ENCODE measurements at places on chromosomes 2 and 18.

- no peak for DNase-seq
These were observed 50.1 kb downstream of the GALR1 start for GRCh38 chr18:77299706-77300105.

DNA sequence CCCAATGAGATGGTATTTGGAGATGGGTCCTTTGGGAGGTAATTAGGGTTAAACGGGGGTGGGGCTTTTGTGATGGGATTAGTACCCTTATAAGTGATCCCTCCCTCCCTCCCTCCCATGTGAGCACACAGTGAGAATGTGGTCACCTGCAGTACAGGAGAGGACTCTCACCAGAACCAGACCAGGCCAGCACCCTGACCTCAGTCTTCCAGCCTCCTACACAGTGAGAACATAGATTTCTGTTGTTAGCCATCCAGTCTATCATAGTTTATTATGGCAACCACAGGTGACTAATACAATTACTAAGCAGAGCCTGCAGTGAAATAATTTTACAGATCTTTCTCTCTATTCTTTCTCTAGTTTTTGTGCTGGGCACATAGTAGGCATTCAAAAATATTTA lies 137.7 kb upstream of the PKDCC start:
- DNase-seq, result no peak

GRCh38 chr2:9153643-9153980 lies 53.0 kb upstream of the ASAP2 start:
- peak; percentile 99 for DNase-seq

DNA sequence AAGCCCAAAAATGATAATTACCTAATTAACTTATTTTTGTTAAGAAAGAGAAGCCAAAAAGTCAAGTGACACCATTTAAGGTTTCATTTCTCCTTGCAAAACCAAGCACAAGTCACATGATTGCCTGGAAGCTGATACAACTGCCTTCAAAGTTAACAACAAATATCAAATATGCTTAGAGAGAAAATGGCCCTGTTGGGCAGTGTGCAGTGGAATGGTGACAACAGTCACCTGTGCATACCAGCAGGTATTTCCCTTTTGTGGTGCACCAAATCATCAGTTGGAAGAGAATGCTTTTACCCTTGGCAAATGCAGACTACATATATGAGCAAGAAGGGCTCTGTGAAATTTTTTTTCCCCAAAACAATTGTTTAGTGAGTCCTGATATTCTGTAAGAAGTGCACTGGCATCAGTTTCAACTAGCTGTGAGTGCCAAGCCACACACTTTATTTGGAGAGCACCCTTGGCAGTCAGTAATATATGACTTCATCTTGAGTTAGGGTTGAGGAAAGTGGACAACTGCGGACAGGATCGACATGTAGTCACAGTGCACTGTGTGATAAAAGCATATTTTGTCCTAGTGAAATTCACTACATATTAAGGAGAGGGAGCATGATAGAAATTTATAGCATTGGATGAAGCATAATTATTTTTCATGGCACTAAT lies 74.9 kb upstream of the DOCK10 start:
- DNase-seq, result no peak

DNA sequence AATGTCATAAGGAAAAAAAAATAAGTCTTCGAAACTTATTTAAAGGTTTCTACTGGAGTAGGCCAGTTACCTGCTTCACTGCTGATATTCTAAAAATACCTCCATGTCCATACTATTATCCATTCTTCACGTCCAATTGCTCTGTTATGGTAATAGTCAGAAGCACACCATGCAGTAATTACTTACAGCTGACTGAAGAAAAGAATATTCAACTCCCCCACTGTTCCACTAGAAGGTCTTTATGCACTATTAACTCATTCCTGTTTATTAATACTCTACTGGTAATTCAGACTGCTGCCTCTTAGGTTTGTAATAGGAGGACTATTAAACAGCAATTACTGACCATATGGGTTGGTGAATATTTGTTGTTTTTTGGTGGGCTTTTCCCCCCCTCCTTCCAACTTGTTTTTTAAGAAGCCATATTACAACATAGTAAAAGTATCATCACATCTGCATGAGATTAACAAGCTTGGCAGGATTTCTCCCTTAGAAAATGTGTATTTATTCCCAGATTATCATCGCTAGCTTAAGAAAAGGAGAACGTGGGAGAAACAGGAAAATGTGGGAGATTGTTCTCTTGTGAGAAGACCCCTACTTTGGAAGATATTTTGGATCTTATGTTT lies 806.4 kb upstream of the FANCL start:
- DNase-seq, result no peak

- no peak for DNase-seq
These were observed 15.7 kb downstream of the FAM98A start for GRCh38 chr2:33583194-33583938.
